Hematopoietic multipotent progenitor cell treated with erythropoietin and hydrocortisone succinate and interleukin-3 and kit ligand, for 15 days (in vitro differentiated cells): ENCODE measurements at places on chromosomes 1 and 21.

GRCh38 chr1:162007466-162007865, 16.2 kb downstream of the OLFML2B start:
- no peak for DNase-seq

- no peak for DNase-seq
Measured at GRCh38 chr1:35111106-35111505, 31.9 kb downstream of the ZMYM1 start.

DNA sequence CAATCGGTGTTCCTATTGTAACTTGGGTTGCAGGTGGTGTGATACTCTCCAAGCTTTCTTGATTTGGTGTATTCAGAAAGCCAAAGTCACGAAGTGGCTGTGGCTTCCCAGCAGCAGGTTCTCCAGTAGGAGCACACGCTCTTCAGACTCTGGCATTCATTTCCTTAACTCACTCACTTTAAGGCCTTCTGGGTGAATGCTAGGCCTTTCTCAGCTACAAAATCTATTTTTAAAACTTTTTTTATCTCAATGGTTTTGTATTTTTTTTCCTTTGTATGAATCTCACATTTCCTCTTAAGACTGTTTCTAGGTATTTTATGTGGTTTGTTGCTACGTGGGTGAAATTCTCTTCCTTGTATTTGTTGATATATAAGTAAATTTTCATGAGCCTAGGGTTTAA, 22.9 kb upstream of the PKN2 start:
- DNase-seq, result no peak

- DNase-seq, result no peak
Measured at GRCh38 chr1:21783679-21784603, 992 bp upstream of the USP48 start.

GRCh38 chr1:218402786-218403120, 57.6 kb downstream of the TGFB2 start:
- no peak for DNase-seq

DNA sequence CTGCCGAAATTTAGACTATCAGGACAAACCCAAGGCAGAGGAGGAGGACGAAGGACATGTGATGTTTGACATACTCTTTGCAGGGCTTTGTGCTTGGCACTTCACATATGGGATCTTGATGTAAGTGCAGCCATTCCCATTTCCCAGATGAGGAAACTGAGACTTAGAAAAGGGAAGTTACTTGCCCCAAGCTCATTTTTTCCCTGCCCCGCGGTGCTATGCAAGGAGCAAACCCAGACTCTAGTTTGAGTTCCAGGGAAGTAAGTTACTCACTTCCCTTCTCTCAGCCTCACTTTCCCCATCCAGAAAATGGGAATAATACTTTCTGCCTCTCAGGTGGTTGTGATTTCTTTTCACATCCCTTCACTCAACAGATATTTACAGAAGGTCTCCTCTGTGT, 4.5 kb upstream of the FOXO6 start:
- no peak for DNase-seq

- no peak for DNase-seq
Measured at GRCh38 chr1:3158347-3158746, 89.3 kb downstream of the PRDM16 start.

DNA sequence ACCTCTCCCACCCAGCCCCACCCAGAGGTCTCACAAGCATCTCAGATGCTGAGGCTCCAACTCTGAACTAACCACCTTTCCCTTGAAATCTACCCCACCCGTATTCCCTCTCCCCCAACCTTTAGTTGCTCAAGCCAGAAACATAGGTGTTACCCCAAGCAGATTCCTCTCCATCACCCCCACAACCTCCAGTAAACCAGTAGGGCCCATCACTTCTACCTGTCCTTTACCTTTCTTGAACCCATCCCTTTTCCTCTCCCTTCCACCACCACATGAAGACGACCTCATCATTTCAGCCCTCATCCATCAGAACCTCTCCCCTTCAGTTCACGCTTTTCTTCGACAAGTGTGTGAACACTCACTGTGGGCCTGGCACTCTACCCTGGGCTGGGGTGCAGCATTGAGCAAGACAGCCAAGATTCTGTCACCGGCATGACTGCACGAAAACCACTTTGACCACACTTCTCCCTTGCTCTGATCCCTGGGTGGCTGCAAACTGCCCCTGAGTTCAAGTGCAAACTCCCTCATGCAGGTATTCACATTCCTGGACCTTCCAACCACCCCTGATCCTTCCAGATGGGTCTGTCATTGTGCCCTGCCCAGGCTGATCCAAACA, 65.5 kb upstream of the LAPTM5 start:
- no peak for DNase-seq

GRCh38 chr1:40079774-40080400, 17.2 kb downstream of the PPT1 start:
- DNase-seq, result no peak

- no peak for DNase-seq
Measured at GRCh38 chr21:44084496-44085241, 22.5 kb upstream of the PWP2 start.

- DNase-seq, result no peak
Measured at GRCh38 chr1:204867203-204867602, 3.5 kb upstream of the NFASC start.

GRCh38 chr1:202315576-202316168, 26.1 kb downstream of the UBE2T start:
- peak; percentile 59 for DNase-seq

- no peak for DNase-seq
Measured at GRCh38 chr1:63319046-63320021, 3.0 kb upstream of the FOXD3 start.

DNA sequence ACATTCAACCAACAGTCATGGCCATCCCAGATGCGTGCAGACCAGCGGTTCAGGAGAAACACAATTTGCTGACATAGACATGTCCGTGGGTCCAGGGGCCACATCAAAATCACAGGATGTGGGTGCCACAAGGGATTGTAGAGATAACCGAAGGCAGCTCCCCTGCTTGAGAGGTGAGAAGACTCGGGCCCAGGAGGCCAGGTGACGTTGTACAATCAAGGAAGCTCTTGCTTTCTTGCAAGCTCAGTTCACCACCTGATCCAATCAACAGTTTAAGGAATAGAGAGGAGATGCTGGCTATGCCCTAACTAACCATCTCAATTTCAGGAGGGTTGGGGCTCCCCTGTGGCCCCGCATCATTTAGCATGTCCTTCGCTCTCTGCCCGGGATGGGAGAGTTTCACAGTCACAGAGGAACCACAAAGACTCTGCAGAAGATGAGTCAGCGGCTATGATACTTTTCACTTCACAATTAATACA, 19.5 kb downstream of the UBASH3A start:
- DNase-seq, result no peak

DNA sequence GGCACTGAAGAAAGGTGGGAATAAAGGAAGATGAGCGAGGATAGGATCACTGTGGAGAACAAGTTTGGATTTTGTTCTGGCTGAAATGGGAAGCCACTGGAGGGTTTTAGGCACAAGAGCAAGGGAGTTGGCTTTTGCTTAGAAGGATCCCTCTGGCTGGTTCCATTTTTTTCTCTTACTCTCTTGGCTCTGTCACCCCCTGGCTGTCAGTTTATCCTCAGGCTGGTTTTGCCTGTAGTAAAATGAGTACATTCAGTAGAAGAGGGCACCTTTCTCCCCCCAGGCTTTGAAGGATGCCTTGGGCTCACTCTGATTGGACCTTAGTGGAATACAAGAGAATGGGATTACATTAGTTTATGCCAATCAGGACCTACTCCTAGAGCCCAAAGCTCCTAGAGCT, 17.1 kb downstream of the CACHD1 start:
- DNase-seq, result no peak

- no peak for DNase-seq
Measured at GRCh38 chr1:100847361-100848082, 47.1 kb downstream of the EXTL2 start.

DNA sequence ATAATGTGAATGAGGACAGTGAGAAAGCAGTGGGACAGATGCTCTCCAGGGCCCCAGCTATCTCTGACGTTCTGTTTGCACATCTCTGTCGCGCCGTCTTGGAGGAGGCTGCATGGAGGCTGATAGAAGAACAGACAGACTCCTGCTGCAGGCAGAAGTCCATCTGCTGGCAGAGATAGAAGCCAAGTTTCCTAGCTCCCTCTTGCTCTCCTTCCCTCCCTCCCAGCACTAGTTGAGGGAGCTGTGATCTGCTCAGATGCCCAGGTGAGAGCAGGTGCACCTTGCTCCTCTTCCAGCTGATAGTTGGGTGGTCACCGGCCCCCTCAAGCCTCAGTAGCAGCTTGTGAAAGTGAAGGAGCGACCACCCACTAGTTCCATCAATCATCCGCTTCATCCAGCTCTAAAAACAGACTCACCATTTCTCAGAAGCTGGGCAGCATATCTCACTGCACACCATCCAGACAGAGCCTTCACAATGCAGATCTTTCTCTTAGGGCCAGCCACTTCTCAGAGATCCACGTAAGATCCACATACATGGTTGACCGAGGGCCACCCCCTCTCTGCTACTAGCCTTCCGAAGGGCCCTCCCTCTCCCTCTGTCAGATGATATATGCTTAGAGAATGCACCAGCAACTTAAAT, 12.9 kb downstream of the LRRN2 start:
- DNase-seq, result peak; percentile 84

DNA sequence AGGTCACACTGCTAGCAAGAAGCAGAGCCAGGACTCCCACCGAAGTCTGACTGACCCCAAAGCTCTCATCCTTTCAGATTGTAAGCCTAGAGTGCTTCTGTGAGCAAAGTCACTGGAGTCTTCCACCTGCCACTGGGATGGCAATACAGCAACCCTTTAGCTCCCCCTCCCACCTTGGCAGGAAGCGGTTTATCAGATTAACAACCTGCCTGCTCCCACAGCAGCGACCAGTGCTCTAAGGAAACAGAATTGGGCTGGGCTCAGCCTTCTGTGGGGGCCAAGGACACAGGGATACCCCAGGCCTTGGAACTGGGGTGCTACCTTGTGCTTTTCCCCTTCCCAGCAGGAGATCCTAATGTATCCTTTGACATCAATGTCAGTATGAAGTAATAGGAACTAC, 76.0 kb downstream of the GFI1 start:
- DNase-seq, result no peak

GRCh38 chr1:63774617-63775417, 1.0 kb downstream of the ROR1 start:
- DNase-seq, result no peak

GRCh38 chr1:10014016-10014415, 17.0 kb downstream of the RBP7 start:
- DNase-seq, result no peak

GRCh38 chr1:168861421-168862004, 132.5 kb upstream of the DPT start:
- DNase-seq, result no peak

- no peak for DNase-seq
Measured at GRCh38 chr21:42739061-42739931, 85.9 kb downstream of the PDE9A start.

- no peak for DNase-seq
Measured at GRCh38 chr1:109498161-109498801, 4.4 kb downstream of the CYB561D1 start.

DNA sequence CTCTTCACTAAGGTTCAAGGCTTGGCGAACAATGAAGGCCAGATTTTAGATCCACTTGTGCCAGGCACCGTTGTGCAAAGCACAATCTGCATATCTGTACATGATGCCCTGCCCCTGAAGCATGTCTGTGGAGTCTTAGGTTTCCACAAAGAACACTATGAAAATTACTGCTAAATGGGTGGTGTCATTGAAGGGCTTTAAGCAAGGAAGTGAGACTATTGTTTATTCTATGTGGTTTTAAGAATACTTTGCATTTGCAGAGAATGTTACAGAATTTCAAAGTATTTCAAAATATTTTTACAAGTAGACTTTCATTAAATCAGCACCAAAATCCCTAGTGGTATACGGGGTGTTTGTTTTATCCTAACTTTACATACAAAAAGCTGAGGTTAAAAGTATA, 8.8 kb downstream of the TSEN15 start:
- no peak for DNase-seq

GRCh38 chr1:221743416-221744208, 1.7 kb upstream of the DUSP10 start:
- no peak for DNase-seq
